ENCODE measurements at places on chromosomes 1 and 21.

- no peak for DNase-seq
These were observed 13.3 kb upstream of the BRWD1 start for GRCh38 chr21:39326607-39327307.

- DNase-seq = no peak
These were observed 28.5 kb upstream of the CAMSAP2 start for GRCh38 chr1:200710166-200710565.

GRCh38 chr21:46124926-46125845 is 27.3 kb downstream of the COL6A2 start:
- no peak for DNase-seq

- DNase-seq = peak; percentile 54
These were observed 37.9 kb upstream of the MPZL1 start for GRCh38 chr1:167683641-167684502.

GRCh38 chr1:226248091-226248490 is 24.6 kb downstream of the MIXL1 start:
- no peak for DNase-seq

Measured in EL (cell line).